Mesothelial cell of epicardium (in vitro differentiated cells): ENCODE measurements at places on chromosomes 6 and 20. TPM values are rescaled to one million over a fixed set of nuclear protein-coding genes. Genes with fewer than 3 reads are reported as not detected.

GRCh38 chr6:14020551-14020950 is 95.8 kb downstream of the RNF182 start:
- DNase-seq: no peak

DNA sequence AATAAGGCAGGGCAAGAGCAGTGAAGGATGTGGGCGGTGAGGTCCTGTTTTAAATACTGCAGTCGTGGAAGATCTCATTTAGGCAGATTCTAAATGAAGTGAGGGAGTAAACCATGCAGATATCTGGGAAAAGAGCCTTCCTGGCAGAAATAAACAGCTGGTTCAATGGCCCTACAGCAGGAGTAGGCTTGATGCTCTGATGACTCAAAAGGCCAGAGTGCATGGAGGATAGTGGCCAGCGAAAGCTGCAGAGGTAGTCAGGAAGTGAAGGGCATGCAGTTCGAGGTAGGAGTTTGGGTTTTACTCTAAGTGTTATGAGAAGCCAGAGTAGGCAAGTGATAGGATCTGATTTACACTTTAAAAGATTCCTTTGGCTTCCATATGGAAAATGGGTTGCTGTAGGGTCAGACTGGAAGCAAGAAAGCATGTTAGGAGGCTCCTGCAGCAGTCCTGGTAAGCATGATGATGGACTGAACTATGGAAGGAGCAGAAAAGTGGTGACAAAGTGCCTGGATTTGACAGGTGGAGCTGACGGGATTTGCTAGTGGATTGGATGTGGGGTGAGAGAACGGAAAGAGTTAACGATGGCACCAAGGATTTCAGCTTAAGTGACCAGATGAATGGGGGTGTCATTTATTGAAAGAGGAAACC is 150.0 kb downstream of the GJA10 start:
- DNase-seq: no peak

DNA sequence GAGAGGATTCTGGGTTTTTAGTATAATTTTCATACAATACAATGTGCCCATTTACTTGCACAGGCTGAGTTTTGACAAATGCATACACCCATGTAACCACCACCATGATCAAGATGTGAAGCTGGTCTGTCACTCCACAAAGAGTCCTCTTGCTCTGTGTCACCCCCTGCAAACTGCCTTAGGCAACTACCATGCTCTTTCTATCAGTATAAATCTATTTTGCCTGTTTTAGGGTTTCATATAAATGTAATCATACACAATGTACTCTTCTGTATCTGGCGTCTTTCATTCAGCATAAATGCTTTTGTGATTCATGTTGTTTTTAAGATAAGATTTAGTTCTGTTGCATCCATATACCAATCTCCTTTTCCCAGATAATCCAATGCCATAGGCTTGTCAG is 181.9 kb upstream of the KCNG1 start:
- DNase-seq: no peak

- no peak for DNase-seq
Measured at GRCh38 chr20:4699216-4699615, 22.5 kb upstream of the PRND start.

DNA sequence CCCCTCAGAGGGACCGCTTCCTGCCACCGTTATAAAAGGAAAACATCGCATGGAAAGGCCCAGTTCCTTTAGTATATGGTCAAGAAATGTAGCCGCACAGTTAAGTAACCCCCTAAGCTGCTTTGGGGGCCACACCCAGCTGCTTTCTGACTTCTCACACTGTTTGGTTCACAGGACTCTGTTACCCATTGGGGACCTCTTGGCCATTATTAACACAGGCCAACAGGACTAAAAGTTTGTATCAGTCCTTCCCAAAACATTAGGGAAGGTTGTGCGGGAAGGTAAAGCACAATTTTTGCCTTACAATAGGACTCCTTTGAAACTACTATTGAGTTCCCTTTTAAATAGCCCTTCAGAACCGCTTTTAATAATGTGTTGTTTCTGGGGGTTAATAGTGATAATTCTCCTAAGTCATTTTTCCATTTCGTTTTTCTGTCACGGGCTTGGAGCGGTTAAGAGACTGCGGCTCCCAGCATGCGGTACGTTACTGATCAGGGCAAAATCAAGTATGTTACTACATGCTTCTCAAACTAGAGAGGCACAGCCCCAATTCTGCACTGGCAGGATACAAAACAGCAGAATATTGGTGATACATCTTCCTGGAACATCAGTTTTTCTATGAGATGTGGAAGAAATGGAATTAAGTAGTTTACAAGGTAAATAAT is 668 bp upstream of the RPP40 start:
- no peak for DNase-seq

DNA sequence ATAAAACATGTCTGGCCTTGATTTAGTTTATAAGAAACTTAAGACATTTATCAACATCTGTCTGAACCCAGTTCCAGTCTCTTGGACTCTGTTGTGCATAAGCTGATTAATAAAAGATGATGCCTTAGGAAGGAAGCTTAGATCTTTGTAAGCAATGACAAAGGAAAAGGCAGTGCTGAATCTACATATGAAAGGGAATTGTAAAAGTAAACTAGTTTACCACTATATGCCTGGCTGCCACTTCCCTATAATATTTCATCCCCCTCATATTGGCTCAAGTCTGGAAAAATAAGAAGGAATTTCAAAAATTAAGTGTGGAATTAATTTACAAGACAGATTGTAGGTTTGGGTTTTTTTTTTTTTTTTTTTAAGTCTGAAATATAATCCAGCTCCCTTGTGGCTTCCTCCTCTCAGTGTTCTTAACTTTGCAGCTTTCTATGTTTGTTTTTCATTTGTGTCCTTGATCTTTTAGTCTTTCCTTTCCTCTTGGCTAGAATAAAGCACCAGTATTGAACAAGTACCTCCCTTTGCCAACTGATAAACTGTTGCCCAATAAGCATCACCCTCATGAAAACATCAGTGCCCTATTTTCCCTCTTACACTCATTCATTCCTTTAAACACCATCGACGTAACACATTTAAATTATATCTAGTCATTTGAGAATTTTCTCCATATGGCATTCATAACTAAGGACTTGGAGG is 146.7 kb upstream of the TBX18 start:
- no peak for DNase-seq

DNA sequence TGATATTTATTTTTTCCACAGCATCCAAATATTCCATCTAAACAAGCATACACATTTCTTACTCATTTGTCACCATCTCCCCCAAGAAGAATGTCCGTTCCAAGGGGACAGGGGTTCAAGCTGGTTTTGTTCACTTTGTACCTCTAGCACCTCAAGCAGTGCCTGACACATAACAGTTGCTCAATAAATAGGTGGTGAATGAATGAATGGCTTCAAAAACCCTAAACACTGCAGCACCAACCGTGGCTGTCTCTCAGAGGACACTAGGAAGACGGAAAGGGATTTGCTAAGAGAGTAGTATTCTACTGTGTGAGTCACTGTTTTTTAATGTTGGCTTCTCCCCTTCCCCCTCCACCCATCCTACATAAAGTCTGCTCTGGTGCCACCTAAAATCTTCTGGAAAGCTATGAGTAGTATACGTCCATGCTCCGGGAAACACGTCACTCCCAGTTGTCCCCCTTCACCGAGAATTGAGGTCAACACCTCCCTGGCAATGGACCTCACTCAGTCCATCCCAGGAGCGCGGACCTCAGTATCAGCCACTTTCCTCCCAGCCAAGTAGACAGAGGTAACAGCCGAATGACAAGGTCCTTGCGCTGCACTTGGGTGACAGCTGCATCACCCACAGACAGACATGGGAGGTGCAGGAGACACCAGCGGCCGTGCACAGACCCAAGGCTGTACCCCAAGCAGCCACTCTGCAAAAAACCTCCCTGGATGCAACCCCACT is 107.4 kb downstream of the PREX1 start:
- no peak for DNase-seq

DNA sequence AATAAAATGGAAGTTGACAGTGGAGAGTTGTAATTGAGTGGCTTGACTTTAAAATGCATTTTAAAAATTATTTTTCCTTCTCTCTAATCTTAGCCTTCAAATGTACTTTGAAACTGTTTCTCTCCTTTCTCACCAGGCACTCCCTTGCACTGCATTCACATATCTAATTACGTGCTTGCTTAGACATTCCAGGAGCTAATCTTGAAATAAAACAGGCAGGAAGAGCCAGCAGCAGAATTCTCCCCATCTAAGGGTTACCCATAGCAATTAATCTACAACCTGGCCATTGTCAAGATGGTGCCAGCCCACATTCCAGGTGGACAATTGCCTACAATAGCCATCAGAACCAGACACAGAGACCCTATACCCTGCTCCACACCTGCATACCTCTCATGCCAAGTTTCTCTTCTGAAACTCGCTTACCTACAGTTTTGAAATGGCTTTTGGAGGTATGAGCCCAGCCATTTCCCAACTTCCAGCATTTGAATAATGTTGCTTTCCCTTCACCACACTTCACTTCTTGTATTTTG is 167.6 kb upstream of the GJE1 start:
- no peak for DNase-seq

DNA sequence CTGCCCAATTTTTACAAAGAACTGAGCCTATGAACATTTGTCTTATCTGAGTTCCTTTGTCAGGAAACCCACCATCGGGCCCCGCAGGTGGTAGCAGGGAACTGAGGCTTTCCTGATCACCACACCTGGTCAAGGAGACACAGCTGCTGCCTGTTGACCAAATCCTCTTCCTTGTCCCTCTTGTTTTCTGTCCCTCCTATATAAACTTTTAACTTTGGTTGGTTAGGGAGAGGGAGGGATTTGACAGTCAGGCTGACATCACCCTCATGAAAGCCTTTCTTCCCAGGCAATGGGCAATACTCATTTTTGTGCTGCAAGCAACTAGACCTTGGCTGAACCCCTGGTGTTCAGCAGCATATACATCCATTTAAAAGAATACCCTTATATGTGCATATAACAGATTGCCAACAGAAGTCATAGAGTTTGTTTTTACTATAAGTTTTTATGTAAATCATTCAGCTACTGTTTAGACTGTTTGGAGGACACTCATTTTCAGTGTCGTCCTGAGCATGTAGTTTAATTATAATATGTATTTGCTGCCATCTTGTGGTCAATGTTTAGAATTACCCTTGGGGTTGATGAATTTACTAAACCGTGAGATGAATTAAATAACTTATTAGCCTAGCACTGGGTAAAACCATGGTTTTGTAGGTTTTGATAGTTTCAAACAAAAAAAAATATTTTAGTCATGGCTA is 17.0 kb downstream of the CRISP1 start:
- no peak for DNase-seq

- no peak for DNase-seq
Measured at GRCh38 chr20:36773107-36773596, 411 bp downstream of the DSN1 start.

- DNase-seq: no peak
Measured at GRCh38 chr6:136548582-136549299, 1.5 kb downstream of the MAP7 start.

DNA sequence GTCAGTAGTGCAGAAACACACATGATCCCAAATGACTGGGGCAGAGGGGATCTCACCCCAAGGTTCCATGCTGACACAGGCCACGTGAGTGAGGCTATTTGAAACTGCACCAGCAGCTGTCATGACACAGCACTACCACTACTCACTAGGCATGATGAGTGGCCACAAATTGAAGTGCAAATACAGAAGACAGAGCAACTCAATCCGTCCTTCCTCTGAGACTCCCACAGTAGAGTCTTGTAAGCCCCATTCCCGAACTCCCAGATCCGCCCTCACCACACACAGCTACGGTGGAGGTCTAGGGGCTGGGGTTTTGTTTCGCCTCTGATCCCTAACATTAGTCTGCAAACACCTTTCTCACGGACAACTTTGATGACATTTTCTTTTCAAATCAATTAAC is 113.3 kb upstream of the NUP153 start:
- no peak for DNase-seq

GRCh38 chr20:722822-723644 is 45.3 kb downstream of the SLC52A3 start:
- no peak for DNase-seq

DNA sequence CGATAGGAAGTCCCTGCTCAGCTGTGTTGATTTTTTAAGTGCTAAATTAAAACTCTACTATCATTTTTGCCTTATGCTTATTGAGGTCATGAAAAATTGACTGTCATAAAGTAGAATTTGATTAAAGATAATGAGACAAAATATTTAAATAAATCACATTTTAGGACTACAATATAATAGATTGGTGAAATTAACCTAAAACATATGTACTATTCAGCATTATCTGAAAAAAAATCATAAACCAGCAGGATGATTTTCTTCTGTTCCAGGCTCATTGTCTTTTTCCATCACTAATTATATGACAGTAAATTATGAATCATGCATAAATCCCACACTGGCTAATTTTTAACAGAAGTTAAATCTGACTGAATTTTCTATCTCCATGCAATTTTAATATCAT is 373.6 kb upstream of the NRSN1 start:
- DNase-seq: no peak

DNA sequence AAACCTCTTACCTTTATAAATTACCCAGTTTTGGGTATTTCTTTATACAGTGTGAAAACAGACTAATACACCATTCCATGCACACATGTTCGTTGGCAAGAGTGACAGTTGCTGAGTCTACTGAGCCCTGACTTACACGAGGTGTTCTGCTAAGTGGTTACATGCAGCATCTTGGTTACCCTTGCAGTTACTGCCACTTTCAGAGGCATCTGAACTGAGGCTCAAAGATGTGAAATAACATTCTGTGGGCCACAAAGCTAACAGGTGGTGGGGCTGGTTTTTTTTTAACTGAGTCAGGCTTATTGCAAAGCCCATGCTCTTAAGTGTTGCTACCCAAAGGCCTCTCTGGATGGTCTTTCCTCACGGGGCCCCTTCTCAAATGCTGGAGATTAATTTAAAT is 54.4 kb upstream of the GTSF1L start:
- no peak for DNase-seq

DNA sequence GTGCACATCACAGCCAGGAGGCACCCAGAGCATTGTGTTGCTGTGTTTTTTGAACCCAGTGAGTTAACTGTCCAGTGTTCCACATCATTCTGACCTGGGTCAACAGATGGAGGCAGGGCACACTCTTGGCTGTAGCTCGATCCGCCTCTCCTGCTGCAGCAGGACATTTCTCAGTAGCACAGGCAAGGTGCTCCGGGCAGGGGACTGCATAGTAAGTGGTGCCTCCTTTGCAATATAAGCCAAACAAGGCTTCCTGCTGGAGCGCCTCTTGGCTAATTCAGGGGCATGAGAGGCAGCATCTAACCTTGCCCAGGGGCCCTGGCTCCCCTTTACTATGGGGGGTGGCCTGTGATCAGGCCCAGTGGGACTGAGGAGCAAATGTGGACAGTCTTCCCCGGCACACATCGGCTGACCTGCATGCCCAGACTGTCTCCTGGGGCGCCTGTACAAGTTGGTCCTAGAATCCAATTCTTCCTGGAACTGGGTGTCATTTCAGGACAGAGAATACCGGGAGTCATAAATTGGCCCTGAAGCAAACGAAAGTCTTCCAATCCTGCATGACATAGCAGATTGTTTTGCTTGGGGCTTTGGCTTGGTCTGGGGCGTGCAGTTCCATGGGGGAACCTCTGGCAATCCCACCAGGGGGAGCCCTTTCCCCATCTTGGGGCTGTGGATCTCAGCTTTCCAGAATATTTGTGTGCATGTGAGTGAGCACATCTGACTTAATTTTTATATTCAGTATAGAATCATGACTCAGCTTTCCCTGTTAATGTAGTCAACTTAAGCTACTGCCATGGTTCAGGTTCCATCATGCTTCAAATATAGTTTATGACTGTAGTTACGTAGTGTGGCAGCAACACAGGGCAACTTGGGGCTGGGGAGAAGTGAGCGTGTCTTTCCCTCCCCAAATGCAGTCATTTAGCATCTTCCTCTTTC is 56.0 kb upstream of the DDR1 start:
- DNase-seq: peak; percentile 76

WFDC10B gene
- not detected in 3 replicates for total RNA-seq

EMILIN3 gene
- total RNA-seq: 5.0 to 5.6 TPM (median 5.2 TPM) in 3 replicates
